GM23248 (cell line): ENCODE measurements at places on chromosomes 16 and 17.

- DNase-seq, result peak; percentile 42
These were observed 65.0 kb downstream of the CEP95 start for GRCh38 chr17:64571746-64572145.

GRCh38 chr17:9355846-9356245, 219.8 kb downstream of the STX8 start:
- no peak for DNase-seq

DNA sequence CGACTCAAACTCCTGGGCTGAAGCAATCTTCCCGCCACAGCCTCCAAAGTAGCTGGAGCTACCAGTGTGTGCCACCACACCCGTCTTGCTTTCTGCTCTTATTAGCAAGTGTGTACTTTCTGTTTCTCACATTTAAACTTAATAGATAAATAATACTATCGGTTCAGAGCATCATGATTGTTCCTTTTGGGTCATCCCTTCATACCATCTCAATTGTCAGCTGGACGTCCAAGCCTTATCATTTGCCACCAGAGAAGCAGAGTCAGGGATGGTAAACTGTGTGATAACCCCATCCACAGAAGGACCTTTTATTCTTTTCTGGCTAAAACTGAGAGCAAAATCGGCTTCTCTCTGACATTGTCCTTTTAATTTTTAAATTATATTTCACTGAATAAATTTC, 279.8 kb upstream of the GOT2 start:
- no peak for DNase-seq

DNA sequence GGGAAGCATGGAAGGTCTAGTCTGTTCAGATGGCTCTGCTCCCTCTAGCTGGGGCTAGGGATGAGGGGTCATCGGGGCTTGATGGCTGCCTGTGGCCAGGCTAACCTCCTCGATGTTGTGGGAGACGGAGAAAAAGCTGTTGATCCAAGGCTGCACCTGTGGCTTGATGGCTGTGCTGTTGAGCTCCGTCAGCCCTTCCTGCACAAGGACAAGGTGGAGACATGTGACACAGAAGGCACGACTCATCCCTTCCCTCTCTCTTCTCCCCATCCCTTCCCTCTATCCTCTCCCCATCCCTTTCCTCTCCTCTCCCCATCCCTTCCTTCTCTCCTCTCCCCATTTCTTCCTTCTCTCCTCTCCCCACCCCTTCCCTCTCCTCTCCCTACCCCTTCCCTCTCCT, 28.2 kb downstream of the FCSK start:
- peak; percentile 45 for DNase-seq

DNA sequence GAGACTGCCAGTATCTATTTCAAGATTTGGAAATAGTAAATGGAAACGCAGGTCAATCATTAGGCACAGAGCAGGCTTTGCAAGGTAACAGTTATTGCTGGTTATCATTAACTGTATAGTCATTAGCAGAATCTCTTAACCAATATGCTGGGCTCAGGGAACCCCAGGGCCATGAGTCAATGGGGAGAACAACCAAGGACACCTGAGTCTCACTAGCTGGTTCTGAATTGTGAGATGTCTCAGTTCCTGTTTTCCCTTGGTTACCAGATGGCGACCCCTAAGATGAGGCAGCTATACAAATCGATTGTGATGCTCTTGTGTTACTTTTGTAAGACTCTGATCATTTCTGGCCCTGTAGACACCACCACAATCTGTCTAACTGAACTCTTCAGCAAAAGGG, 385.3 kb downstream of the HAPSTR1 start:
- DNase-seq, result no peak

GRCh38 chr16:87701078-87701460, 64.7 kb downstream of the KLHDC4 start:
- no peak for DNase-seq

- DNase-seq, result no peak
These were observed 53.2 kb upstream of the ZNF750 start for GRCh38 chr17:82892899-82893565.

DNA sequence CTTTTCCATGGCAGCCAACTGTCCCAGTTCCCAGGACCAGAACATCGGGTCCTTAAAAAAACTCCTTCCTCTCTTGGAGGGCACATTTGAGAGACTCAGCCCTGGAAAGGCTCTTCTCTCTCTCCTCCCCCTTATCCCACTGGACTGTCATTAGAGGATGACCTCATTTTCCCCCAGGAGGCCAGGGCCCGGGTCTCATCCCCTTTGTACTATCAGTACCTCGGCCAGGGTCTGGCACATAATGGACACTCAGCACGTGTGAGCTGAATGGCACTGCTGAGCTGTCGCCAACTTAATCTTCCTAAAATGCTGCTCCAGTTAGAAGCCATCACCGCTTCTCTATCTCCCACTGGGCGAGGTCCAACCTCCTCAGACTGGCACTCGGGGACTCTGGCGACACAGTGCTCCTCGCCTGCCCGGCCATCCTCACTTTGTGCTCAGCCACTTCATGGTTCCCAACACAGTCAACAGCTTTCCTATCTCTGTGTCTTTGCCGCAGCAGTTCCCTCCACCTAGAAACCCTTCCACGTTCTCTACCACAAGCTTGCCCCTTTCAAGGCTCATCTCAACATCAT, 3.6 kb upstream of the RHBDL3 start:
- no peak for DNase-seq

DNA sequence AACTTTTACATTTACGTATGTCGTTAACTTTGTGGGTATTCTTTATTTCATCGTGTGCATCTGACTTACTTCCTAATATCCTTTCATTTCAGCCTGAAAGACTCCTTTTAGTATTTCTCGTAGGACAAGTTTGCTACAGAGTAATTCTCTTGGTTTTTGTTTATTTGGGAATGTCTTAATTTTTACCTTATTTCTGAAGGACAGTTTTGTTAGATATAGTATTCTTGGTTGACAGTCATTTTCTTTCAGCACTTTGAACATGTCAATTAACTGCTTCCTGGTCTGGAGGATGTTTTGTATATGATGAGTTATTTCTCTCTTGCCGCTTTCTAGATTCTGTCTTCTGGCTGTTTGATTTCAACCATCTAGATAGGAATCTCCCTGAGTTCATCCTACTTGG, 109.2 kb upstream of the NACA2 start:
- no peak for DNase-seq

DNA sequence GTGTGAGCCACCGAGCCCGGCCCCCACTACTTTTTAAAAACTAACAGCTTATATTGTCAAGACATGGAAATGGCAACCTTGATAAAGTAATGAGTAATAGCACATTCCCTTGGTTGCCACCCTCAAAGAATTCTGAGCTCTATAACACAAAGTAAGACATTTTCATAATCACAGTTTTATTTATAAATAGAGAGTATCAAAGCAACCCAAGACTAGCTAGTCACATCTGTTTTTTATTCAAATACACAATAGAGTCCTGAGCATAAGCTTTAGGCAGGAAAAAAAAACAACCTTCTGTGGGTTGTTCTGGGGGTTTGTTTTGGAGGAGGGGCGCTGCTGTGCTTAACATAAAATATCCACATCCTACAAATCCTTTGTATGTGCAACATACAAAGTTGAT, 68.7 kb downstream of the CEP95 start:
- peak; percentile 32 for DNase-seq

- DNase-seq, result peak; percentile 58
These were observed 136.0 kb upstream of the TNRC6C start for GRCh38 chr17:77822302-77823030.

- DNase-seq, result no peak
These were observed 32.3 kb upstream of the HS3ST3A1 start for GRCh38 chr17:13634021-13634420.

GRCh38 chr17:44010966-44011647, 3.7 kb downstream of the TMEM101 start:
- DNase-seq, result no peak

DNA sequence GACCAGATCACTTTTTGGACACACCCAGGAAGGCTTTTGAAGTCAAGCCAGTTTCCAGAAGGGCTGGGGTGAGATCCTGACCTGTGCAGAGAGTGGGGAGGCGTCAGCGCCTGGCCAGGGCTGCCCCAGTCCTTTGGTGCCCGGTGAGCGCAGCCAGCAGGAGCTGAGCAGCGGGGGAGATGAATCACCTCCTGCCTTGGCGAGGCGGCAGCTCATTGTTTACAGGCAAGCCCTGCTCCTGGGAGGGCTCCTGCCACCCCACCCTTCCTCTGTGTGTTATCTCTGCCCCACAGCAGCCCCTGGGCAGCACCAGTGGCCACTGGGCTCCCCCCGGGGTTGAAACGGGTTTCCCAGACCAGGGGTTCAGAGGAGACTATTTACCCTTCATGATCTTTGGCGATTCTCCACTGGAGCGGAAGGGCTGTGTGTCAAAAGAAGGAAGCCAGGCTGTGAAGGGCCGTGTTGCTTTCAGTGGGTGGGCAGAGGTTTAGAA, 14.1 kb upstream of the ITGB4 start:
- peak; percentile 30 for DNase-seq

DNA sequence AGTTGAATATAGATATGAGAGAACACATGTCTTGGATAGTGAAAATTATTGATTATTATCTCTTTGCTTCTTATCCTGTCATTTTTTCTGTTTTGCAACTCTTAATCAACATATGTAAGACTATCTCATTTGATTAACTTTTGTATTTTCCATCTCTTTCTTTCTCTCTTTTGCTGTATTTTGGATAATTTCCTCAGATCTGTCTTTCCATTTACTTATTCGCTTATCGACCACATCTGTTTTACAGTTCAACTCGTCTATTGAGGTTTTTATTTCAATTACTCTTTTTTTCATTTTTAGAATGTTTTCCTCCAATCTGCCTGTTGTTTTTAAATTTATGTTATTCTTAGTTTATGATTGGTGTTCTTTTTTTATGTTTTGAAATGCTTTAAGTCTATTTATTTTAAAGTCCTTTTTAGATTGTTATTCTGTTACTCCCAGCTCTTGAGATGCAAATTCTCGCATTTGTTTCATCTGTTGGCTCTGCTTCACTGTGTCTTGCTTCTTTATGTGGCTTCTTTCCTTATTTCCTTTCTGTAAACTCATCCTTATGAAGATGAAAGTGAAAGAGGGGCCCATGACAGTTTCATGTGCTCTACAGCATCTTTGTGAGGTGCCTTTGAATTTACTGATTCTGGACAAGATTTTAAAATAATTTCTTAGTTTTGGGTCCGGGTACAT, 87.8 kb upstream of the IRX5 start:
- no peak for DNase-seq

DNA sequence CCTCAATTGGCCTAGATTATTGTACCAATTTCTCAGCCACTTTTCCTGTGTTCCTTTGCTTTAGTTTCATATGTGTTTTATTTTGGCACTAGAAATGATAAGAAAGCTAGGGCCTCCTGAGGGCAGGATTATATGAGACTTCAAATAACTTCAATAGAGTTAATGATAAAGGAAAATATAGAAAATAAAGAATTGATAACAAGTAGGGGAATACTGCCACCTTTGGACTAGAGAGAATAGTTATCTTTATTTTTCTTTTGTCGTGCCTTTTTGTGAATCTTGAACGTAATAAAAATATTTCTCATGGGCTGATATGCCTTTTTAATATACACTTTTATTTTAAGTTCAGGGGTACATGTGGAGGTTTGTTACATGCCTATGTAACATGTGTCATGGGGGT, 29.3 kb upstream of the RBL2 start:
- peak; percentile 10 for DNase-seq

GRCh38 chr17:63442074-63442473, 4.0 kb downstream of the CYB561 start:
- DNase-seq, result no peak

GRCh38 chr17:57385975-57386374, 129.7 kb downstream of the MSI2 start:
- DNase-seq, result no peak

DNA sequence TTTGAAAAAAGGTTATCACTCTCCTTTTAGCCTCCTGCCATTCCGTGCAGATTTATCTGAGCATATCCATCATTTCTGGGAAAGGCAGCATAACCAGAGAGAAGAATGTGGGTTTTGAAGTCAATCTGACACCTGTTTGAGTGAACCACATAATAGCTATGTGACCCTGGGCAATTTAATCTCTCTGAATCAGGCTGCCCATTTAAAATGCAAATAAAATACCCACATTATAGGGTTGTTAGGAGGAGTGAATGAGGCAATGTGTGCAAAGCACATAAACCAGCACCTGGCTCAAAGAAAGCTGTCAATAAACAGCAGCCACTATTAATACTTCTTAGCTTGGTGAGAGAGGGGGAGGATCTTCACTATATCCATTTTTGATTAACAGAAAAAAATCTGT, 88.0 kb downstream of the CACNG1 start:
- DNase-seq, result no peak

- peak; percentile 47 for DNase-seq
These were observed 22.4 kb upstream of the EIF1 start for GRCh38 chr17:41666237-41666641.

GRCh38 chr17:18993905-18994526, 10.5 kb downstream of the FAM83G start:
- no peak for DNase-seq

- DNase-seq, result no peak
These were observed 6.4 kb downstream of the DRC7 start for GRCh38 chr16:57700781-57701551.

GRCh38 chr16:76535-77272, 1.3 kb upstream of the MPG start:
- DNase-seq, result peak; percentile 90

DNA sequence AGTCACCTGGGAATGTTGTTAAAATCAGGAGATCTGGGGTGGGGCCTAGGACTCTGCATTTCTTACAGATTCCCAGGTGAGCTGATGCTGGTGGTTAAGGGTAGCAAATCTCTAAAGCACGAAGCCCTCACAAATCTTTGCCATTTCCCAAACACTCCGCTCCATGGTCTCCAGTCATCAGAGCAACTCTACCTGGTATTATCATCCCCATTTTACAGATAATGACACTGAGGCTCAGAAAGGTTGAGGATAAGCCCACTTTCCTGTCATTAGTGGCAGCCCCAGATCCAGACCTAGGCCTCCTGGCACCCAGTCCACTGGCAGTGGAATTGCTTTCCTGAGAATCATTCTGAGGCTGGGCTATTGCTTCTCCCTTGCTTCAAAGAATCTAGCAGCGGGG, 8.7 kb downstream of the SLC46A1 start:
- no peak for DNase-seq

GRCh38 chr17:10328206-10328605, 44.6 kb downstream of the MYH13 start:
- DNase-seq, result no peak

DNA sequence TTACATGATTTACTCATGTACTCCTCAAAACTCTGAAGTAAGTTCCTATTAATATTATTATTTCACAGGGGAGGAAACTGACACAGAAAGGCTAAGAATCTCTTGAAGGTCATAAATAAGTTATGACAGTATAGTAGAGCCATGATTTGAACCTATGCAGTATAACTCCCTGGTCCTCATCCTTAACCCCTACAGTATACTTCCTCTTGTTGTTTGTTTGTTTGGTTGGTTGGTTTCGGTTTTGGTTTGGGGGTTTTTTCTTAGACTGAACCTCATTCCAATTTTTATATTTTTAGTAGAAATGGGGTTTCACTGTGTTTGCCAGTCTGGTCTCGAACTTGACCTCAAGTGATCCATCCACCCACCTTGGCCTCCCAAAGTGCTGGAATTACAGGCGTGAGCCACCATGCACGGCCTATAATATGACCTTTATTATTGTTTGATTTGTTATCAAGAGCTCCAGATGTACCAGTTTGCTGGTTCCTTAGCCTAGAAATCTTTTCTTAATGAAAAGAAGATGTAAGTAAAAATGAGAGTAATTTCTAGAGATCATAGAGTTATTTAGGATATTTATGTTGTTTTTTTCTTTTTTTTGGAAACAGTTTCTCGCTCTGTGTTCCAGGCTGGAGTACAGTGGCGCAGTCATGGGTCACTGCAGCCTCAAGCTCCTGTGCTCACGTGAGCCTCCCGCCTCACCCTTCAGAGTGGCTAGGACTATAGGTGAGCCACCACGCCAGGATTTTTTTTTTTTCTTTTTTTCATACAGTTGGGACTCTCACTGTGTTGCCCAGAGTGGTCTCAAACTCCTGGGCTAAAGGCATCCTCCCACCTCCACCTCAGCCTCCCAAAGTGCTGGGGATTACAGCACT, 4.8 kb downstream of the PRR11 start:
- DNase-seq, result no peak
